SHP77 treated with DMSO at 0.1 percent for 48 hours (cell line): ENCODE measurements at places on chromosomes 2 and 18.
A peak's percentile ranks its signal among the peaks of the same experiment; 100 is the strongest.

GRCh38 chr2:37982147-37982582 lies 57.1 kb downstream of the RMDN2 start:
- DNase-seq, result no peak

DNA sequence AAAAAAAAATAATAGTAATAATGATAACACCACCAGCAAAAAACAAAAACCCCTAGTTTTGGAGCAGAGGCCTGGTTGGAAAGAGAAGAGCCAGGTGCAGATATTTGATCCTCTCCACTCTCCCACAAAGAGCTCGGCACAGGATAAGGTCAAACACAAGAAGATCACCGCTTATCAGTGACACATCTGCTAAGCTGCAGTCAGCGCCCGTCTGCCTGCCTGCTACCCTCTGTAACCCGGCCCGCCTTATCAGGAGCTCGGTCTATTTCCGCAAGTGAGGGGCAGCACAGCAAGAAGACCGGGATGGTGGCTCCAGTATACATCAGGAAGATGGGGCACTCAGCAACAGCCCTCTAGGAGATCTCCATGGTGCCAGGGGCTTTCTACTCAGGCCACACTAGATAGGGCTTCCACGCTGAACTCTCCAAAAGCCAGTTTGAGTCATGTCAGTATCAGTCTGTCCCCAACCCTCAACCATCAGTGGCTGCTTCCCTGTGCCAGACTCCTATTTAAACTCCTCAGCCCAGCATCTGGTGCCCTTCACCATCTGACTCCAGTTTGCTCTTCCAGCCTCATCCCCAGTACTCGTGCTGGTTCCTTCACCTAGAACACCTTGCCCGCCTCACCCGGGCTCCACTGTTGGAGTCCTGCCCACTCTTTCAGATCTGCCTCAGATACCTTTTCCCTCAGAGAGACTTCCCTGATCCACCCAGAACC lies 67.3 kb upstream of the PPP1CB start:
- peak; percentile 56 for DNase-seq

DNA sequence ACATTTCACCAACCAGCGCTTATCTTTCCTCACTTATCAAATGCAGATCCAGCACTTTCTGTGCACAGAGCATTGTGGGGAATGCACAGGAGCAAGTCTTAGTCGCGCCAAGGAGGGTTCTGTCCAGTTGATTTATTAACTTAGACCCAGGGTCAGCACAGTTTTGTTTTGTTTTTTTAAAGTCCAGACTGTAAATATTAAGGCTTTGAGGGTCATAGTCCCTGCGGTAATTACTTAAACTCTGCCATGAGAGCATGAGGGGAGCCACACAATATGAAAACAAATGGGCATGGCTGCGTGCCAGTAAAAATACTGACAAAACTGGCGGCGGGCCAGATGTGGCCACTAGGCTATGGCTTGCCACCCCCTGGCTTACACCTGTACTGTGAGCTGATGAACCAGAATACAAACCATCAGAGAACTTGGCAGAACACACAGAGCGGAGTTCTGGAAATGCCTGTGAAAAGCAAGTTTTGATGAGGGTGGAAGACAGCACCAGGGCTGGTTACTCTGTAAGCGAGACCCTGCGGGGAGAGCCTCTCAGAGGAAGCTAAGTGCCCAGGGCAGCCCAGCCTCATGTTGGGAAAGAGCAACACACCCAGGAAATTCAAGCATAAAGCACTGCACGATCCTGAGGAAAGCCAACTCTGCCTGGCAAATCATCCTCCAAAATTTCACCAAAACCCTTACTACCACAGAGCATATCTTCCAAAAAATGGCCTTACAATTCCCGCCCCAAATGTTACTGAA lies 43.6 kb downstream of the L3MBTL4 start:
- DNase-seq, result peak; percentile 93

DNA sequence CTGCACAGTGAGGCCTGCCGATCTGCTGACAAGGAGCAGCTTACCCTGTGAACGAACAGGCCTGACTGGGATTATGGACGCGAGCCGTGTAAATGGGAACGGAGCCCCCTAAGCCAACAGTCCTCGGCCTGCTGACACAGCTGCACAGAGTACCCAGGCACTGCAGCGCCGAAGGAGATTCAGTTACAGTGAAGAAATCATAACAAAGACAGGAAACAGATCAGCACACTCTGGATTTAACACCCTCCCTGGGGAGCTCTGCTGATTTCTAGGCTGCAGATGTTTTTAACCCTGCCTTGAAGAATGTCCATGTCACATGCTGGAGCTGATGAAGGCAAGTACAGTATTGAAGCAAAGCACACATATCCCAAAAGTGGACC lies 43.4 kb downstream of the COLEC12 start:
- no peak for DNase-seq

DNA sequence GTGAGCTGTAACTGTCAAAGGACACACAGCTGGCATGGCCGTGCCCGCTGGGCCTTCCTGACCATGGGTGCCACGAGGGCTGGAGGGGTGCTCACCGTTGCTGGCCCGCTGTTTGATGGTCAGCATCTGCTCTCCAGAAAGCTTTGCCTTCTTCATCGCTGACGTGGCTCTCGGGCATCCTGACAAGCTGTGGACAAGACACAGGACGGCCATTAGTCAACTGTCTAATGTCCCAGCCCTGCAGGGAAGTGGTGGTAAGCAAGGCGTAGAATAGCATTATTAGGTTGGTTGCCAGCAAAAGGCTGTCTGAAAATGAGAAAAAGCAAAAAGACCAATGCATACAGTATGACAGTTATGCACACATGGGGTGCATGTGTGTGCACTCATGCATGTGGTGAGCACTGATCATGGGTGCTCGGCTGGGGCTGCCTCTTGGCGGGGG lies 64.7 kb upstream of the PXDN start:
- no peak for DNase-seq

GRCh38 chr2:56753182-56753581 lies 569.4 kb downstream of the CCDC85A start:
- no peak for DNase-seq

- DNase-seq, result no peak
Measured at GRCh38 chr2:6820236-6820635, 45.5 kb downstream of the CMPK2 start.

DNA sequence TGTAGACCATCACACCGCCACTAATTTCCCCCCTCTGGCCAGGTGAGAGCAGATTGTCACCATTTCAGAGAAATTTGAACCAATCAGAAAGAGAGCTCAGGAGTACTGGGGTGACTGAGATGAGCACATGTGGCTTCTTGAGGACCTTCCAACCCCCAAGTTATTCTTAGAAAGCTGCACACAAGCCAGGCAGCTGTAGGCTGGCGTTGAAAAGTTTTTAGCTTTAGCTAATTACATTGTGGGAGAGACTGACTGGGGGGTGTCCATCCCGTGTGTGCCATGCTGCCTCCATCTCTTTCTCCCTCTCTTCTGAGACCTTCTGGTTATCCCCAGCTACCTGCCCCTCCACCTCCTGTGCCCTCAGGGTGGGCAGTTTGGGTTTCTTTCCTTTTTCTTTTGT lies 154.0 kb downstream of the AGAP1 start:
- no peak for DNase-seq

- DNase-seq, result no peak
Measured at GRCh38 chr2:192002418-192002817, 155.5 kb upstream of the CAVIN2 start.

DNA sequence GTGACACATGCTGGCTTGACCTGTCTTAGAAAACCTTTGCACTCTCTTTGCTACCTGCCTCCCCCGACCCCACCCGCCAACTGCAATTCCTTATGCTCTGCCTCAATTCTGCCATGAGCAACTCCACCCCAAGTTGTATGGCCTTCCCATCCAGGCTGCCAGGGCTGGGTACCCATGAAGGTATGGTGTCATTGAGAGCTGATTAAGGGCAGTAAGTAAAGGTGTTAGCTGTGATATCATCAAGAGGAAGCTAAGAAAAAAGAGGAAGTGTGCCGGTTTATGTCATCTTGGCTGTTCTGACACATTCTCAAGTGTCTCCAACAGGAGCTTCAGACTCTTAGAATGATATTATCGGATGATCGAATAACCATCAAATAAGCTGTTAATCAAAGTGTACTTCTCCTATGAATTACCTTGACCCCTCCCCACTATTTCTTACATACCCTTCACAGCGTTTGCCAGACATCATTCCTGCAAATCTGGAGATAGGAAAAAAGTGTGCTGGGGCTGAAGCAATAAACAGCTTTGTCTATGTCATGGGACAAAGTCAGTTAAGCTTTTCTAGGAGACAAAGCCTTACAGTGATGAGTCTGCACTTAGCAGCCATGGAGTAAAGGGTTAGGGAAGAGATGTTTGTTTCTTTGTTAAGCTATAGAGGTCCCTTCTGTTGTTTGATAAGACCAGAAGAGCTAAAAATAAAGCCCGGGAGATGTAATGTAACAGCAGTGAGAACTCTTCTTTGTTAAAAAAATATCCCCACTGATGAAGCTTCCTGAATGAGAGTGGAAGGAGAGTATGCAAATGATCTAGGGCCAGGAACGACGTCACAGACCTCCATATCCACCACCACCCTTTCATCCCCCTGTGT lies 40.4 kb upstream of the SMAD2 start:
- no peak for DNase-seq

GRCh38 chr2:212970132-212970531 lies 181.3 kb downstream of the IKZF2 start:
- DNase-seq, result no peak

DNA sequence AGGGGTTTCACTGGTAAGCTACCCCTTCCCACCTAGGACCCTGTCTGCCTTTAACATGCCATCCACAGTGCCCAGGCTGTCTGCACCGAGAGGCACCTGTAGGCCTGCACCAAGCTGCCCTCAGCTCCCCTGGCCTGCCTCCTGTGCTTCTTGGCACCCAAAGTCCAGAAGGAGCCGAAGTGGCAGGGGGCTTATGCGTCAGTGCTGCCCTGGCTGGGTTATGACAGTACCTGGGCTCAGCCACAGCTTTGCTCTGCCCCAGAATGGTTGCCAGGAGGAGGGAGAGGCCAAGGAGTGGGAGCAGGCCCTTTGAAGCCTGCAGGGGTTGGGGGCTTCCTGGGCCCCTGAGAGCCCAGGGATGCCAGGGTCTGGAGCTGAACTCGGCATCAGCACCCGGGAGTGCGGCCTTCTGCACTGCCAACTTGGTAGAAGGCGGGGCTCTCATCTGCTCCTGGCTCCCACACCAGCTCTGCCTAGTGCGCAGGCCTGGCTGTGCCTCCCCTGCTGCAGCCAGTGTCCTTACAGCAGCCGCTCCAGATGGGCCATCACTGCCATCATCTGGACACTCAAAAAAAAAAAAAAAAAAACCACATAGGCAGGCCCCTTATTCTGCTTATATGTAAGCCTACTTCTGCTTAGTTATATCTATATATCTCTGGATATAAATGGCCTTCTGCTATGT lies 155.4 kb downstream of the THSD7B start:
- no peak for DNase-seq

DNA sequence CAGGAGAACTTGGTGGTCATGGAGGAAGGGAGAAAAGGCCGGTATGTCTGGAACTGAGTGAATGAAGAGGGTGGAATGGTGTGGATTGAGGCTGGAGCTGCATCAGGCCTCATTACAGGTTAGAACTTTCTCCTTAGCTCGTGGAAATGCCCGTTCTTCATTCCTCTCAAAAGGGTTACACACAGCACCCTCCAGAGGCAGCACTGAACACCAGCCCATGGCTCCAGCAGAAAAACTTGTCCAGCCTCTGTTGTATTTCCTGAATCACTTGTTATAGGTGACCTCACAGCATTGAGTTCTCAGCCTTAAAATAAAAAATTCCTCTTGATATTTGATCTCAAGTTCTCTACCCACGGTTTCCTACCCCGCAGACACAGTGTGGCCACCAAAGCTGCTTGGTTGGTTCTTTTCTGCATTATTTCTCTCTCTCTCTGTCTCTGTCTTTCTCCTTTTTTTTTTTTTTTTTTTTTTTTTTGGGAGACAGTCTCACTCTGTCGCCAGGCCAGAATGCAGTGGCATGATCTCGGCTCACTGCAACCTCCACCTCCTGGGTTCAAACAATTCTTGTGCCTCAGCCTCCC lies 89.6 kb downstream of the ITGB1BP1 start:
- DNase-seq, result peak; percentile 69

DNA sequence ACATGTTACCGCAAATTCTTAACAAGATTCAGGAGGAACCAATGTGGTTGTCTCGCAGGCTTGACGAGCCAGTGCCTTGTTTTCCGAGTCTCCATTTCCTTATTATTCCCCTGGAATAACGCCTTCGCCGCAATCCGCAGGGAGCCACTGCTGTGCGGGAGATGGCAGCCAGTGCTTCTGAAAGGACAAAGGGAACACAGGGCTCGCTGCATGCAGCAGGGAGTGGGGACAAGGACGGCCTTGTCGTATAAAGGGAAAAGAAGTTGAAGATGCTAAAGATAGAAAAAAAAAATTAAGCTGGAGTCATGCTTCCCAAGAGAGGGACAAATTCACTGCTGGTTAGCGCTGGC lies 221.4 kb downstream of the NDUFA10 start:
- DNase-seq, result no peak

- DNase-seq, result no peak
Measured at GRCh38 chr2:98528349-98528748, 80.0 kb downstream of the COA5 start.

- no peak for DNase-seq
Measured at GRCh38 chr18:27920836-27921235, 256.1 kb downstream of the CDH2 start.

DNA sequence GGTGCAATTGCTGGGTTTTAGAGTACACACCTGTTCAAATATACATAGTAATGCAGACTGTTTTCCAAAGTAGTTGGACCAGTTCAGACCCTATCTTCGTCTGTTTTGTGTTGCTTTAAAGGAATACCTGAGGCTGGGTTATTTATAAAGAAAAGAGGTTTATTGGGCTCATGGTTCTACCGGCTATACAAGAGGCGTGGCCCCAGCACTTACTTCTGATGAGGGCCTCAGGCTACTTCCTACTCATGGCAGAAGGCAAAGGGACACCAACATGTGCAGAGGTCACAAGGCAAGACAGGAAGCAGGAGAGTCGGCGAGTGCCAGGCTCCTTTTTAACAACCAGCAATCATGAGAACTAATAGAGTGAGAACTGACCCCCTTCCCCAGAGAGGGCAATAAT lies 21.9 kb upstream of the EMILIN2 start:
- no peak for DNase-seq

GRCh38 chr2:47334356-47335136 lies 68.4 kb upstream of the MSH2 start:
- no peak for DNase-seq

DNA sequence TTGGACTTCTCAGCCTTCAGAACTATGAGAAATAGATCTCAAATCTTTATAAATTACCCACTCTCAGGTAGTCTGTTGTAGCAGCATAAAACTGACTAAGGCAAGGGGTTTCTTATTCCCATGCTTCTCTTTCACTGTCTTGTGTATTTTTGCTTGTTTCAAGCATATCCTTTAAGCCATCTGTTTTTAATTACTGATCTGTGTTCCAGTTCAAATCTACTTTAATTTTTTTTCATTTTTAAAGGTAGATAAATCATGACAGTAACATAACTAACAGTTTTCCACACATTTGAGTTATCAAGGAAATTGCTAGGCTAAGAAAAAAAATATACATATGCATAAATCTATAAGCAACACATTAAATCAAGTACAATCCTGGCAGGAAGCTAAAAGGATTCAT lies 317.9 kb upstream of the TNP1 start:
- no peak for DNase-seq

- no peak for DNase-seq
Measured at GRCh38 chr2:128489526-128490273, 171.0 kb upstream of the HS6ST1 start.

- DNase-seq, result no peak
Measured at GRCh38 chr2:15704086-15704787, 112.6 kb downstream of the DDX1 start.

GRCh38 chr18:22254088-22254487 lies 84.7 kb downstream of the GATA6 start:
- no peak for DNase-seq

- DNase-seq, result no peak
Measured at GRCh38 chr18:70732916-70733315, 444.1 kb downstream of the SOCS6 start.
